Stimulated activated CD8-positive, alpha-beta memory T cell treated with anti-CD3 and anti-CD28 coated beads, Interleukin-7, amount 100 ng/mL, for 48 hours (primary cell): ENCODE measurements at places on chromosomes 1 and 21.
A peak's percentile ranks its signal among the peaks of the same experiment; 100 is the strongest.

DNA sequence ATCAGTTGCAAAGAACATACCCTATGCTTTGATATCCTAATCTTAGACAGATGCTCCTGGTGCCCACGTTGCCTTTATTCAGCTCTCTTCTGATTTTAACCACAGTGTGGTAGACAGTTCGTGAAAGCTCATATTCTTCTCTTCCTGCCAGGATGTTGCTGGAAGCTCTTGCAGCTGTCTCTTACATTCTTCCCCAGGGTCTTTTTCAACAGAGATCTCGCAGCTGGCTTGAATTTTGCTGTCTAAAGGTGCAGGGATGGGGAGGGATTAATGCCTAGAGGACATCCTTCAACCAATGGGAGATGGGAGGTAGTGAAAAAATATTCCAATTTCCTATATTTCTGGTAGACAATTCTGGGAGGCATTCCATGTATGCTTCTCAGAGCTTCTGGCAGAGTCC is 150.0 kb upstream of the APP start:
- DNase-seq, result no peak

DNA sequence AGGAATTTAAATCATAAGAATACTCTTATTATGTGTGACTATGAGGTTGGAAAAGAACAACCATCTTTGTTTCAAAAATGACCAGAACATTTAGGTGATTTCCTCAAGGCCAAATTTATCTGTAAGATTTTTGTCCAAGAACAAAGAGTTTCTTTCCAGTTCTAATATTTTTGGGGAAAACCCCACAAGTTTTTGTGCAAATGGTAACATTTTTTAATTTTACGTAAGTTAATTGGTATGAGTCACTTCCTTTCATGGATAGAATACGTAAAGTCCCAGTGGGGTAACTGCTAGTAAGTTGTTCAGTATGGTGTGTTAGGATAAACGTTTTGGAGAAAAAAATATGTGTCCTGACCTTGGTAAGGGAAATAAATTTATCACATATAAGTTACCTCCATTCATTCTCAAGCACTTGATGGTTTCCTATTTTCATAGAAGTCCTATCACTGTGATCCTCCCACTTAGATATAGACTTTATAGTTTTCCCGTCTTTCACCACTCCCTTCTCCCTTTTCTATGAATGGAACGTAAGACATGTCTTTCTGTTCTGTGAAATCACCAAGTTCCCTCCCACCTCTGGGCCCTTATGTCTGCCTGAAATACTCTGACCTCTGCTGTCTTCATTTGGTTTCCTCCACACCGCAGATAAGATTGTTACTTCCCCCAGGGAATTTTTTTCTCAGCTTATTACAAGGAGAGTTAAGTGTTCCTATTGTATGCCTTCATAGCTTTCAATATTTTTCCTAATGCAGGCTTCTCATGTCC is 34.9 kb upstream of the TSNAX start:
- DNase-seq, result no peak

- no peak for DNase-seq
Measured at GRCh38 chr1:2115702-2116341, 65.6 kb downstream of the PRKCZ start.

DNA sequence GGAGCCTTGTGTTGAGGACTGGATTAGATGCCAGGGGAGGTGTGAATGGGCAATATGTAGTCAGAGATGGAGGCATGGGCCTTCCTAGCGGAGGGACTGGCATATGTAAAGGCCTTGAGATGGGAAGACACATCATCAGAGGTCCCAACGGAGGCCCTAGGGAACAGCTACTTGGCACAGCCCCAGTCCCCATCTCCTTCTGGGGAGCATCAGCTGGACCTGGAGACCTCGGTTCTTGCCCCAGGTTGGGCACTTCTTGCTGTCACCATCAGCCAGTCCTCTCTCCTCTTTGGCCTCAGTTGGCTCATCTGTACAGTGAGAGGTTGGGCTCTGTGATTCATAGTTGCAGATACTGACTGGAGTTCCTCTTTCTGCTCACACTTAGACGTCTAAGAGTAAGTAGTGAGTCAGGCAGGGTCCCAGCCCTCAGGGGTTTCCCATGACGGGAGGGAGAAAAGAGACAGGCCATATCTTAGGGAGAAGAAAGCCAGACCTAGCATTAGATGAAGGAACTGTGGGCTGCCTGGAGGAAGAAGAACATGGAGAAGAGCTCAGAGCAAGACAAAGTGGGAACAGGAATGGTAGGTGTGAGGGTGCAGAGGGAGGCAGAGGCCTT is 3.4 kb upstream of the MARCKSL1 start:
- no peak for DNase-seq

- no peak for DNase-seq
Measured at GRCh38 chr21:33981391-33982101, 65.9 kb upstream of the ATP5PO start.

DNA sequence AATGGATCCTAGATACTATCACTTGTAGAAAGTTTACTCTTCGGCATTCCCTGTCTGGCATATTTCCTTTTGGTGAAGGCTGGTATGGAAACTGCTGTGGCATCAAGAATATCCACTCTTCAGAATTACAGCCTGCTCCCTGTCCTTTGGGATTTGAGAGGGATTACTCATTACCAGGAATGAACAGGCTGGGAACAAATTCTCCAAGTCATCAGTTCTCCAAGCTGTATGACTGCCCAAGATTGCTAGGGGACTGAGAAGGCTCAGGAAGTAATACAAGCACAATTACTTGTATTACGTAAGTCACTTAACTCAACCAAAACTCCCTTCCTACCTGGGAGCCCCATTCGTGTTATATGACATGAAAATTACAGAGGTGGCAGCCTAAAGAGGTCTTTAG is 49.6 kb downstream of the CD58 start:
- no peak for DNase-seq

- DNase-seq, result no peak
Measured at GRCh38 chr1:64514197-64514765, 44.4 kb downstream of the CACHD1 start.

GRCh38 chr1:26280333-26281042 is 602 bp downstream of the SH3BGRL3 start:
- no peak for DNase-seq

GRCh38 chr21:27268290-27268689 is 301.4 kb upstream of the ADAMTS5 start:
- no peak for DNase-seq

- no peak for DNase-seq
Measured at GRCh38 chr1:246214708-246215509, 292.2 kb downstream of the SMYD3 start.

- DNase-seq, result no peak
Measured at GRCh38 chr1:67642629-67643028, 42.4 kb upstream of the GADD45A start.

DNA sequence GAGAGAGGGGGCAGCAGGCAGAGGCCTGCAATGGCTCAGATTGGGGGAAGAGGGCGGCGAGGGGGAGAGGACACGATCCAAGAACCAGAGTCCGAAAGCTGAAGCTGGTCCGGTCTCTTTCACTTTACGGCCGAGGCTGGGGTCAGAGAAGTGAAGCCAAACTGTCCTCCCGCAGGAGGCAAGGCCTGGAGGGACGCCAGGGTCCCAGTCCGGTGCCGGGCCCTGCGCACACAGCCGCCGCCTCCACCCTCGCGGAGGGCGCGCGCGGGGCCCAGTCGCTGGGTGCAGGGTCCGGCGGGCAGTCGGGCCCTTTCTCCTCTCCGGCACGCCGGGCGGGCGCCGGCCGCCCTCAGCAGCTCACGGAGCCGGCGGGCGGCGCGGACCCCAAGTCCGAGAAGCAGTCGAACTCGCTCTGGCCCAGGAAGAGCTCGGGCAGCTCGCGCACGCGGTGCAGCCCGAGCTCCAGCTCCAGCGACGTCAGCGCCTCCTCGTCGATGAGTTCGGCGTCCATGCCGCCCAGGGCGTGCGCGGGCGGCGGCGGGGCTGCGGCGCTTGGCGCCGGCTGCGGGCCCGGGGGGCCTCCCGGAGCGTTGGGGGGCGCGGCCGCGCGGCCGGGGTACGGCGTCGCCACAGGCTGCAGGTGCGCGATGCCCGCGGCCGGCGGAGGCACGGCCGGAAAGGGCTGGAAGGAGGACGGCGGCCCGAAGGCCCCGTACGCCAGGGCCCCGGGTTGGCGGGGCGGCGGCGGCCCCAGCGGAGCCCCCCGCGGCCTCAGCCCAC is 749 bp downstream of the CITED4 start:
- no peak for DNase-seq

DNA sequence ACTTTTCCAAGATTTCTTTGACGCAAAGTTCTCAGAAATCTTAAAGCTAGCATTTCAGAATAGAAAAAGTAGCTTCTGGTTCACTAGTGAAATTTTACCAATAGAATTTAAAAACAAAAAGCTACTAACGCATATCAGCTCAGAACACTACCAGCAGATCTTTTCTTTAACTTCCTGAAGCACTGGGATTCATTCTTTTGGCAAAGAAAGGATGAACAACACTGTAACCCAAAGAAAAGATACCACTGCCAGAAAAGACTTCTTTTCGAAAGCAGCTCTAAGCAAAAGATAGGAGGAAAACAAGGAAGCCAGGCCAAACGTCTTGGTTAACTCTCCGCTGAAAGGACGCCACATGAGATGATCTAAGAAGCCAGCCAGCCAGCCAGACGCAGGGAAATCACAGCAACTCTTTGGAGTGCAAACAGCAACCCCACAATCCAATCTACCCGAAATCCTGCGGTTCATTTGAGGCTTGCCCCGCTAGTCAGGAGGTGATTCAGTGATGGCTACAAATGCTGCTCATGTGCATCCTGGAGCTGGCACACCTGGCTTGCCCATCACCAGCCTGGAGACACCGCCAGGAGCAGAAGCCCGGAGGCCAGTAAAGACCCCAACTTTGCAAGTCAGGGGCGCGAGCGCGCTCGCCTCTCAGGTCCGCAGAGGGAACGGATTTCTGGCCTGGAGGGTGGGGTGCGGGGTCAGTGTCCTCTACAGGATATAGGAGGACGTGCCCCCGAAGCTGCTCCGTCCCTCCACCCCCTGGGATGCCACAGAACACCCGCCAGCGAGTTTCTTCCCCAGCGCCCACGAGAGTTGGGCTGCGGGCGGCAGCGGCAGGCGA is 812 bp downstream of the NBPF1 start:
- peak; percentile 28 for DNase-seq

GRCh38 chr1:110305900-110306420 is 33.2 kb upstream of the RBM15 start:
- no peak for DNase-seq

DNA sequence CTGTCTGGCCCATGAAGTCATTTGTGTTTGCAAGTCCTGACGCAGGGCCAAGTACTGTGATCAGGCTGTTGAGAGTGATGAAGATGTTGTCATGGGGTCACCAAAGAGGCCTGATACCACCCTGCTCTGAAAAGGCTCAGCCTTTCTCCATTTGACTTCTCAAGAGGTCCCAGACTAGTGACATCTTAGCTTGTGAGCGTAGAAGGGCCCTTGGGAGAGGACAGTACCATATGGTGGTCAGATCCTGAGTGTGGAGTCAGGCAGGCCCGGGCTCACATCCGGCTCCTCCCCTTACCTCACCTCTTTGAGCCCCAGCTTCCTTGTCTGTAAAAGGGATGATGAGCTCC is 29.6 kb downstream of the SERINC2 start:
- DNase-seq, result no peak

DNA sequence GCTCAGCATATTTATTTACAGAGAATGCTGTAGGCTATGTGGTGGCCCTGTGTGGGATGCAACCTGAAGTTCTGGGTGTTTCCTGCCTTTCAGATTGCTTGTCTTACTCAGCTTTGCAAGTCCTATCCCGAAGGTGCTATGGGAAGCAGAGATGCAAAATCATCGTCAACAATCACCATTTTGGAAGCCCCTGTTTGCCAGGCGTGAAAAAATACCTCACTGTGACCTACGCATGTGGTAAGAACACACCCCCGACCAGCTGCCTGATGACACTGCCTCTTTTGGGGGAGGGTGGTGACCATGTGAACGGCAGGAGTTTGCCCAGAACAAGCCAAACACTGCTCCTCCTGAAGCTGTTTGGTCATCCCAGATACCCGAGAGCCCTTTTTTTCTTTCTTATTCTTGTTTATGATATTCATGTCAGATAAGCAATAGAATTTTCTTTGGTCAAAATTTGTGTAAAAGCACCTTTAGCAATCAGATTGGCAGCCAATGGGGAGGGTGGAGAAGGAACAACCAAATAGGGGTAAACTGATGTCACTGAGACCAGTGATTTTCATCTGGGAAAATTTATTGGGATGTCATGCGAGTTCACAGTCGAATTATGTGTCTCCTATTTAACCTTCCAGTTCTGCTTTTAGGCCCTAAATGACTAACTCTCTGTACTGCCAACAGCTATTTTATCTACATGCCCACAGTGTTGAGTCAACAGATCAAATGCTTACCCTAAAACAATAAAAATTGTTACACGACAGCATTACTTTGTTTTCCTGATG is 82.6 kb downstream of the EVA1C start:
- no peak for DNase-seq

GRCh38 chr21:32377991-32378390 is 14.8 kb downstream of the URB1 start:
- DNase-seq, result no peak

- DNase-seq, result no peak
Measured at GRCh38 chr1:221456918-221457317, 285.0 kb downstream of the DUSP10 start.

DNA sequence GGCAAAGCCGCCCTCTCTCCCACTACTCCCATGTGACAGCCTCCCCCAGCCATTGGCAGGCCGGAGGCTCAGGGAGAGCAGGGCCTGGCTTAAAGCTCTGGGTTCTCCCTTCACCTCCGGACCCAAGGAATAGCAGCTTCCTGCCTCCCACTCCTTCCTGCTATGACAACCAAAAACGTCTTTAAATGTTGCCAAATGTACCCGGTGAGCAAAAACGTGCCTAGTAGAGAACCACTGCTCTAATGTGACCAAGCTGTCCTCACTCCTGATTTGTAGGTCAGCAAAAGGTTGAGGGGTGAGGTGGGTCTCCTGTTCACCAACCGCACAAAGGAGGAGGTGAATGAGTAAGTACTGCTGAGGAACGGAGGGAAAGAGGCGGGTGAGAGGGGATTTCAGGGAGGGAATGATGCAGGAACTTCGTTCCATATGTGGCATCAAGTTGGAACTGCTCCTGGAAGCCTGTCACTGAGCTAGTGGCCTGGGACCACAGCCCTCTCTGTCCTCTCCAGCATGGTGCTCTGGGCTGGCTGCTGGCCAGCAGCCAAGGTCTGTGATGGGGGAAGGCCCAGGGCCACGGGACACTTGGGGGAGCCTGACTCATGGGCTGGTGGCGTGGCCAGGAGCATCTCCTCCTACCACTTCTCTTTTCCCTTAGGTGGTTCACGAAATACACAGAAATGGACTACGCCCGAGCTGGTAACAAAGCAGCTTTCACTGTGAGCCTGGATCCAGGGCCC is 5.7 kb downstream of the MRTO4 start:
- no peak for DNase-seq

DNA sequence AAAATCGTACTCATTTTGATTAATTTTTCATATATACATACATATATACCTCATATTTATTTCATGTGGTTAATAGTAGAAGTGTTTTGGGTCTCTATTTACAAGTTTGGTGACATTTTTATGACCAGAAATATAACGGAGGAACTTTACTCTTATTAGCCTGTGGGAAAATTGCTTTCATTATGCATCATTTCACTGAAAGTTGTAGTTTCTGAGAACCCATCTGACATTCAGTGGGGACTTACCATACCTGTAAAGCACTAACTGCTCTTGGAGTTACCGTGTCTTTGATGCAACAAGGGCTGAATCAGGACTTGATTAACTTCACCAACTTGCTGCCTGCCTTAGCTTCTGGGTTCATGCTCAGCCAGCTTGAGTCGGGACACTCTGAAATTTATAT is 49.9 kb upstream of the ITPKB start:
- no peak for DNase-seq
